ENCODE measurements at places on chromosomes 12 and 14.
A peak's percentile ranks its signal among the peaks of the same experiment; 100 is the strongest.

- DNase-seq = no peak
Observed at GRCh38 chr12:121446750-121447149, 46.8 kb downstream of the RNF34 start.

DNA sequence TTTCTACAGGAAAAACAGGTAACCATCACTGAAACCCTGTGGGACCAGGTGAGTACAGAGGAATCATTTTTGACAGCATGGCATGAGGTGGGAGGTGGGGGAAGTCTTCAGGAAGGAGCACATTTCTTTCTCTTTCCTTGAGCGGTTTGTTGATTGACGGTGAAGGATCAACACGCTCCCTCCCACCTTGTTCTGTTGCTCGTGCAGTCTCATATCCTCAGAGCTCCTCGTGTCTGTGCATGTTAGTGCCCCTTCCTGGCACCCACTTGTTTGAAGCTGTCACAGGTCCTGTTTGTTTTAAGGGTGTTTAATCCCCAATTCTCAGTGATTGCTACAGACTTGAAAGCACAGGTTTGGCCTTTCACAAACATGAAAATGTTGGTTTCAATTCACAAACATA, 4.4 kb downstream of the C12orf54 start:
- DNase-seq = no peak

DNA sequence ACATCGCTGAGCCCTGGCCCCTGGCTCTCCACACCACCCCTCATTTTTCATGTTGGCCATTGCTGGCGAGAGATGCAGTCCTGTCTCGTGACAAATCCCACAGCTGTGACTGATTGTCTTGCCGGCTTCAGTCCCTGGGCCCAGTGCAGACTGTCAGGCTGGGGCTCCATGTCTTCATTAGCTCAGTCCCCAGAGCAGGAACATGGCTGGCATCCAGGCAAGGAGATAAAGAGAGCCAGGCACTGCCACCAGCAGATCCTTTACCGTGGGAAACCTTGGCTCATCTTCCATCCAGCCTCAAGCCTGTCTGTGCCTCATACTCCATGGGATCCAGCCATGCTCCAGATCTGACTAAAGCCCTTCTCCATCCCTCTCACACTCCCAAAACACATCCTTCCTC, 284.7 kb upstream of the FKBP4 start:
- DNase-seq = no peak

- DNase-seq = no peak
Observed at GRCh38 chr12:114984634-114985061, 300.7 kb upstream of the TBX3 start.

DNA sequence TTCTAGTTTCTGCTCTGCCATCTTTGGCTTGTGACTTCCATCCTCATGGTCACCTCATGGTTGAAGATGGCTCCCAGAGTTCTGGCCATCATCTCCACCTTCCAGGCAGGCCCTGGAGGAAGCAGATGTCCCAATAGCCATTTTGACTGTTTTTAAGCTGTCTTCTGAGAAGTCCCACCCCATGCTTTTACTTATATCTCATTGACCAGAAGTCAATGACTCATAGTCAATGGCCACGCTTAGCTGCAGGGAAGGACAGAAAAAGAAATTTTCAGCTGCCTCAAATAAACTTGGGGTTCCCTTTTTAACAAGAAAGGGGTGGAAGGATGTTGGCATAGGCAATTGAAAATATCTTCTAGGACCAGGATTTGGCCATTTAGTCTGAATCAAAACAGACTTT, 168.1 kb downstream of the AACS start:
- no peak for DNase-seq

GRCh38 chr12:96862326-96862725, 44.7 kb upstream of the NEDD1 start:
- no peak for DNase-seq

GRCh38 chr14:58815161-58815701, 177.5 kb downstream of the DACT1 start:
- DNase-seq = no peak

GRCh38 chr14:90140298-90140955, 78.6 kb downstream of the KCNK13 start:
- peak; percentile 12 for DNase-seq

GRCh38 chr12:126483145-126484068, 1418.2 kb downstream of the AACS start:
- peak; percentile 57 for DNase-seq

- peak; percentile 28 for DNase-seq
Observed at GRCh38 chr12:38921025-38921677, 15.8 kb upstream of the CPNE8 start.

- no peak for DNase-seq
Observed at GRCh38 chr12:109203480-109203879, 87.1 kb downstream of the ACACB start.
